ENCODE measurements at places on chromosomes 16 and 17.

DNA sequence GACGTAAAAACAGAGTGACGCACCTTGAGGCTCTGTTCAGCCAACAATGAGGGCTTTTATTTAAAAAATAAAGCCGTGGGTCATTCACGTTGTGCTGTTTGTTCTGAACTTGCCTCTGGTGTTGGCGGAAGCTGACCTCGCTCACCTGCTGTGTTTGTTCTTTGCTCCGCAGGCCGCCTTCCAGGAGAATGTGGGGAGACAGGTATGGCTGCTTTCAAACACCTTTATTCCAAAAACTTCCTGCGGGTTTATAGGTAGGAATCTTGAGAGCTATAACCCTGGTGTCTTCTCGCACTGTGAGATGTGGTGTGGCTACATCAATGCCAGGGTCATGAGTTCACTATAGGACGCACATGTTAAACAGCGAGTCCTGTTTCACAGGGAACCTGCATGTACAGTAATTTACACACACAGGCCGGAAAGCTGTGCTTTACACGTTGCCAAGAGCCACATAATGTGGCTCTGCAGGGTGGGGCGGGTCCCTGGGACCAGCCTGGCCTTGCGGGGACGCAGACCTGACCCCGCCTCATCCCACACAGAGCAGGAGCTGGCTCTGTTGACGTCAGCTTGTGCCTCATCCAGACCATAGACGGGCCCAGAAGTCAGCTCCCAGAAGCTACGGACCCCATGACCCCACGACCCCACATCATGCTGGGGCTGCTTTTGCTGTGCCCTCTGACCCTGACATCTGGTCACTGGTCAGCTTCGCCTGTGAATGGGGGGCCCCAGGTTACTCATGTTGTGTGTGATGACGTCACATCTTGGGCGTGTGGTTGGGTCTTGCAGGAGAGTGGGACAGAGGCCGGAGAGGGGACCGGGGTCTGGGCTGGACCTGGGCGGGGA lies 49.9 kb upstream of the ZNF750 start:
- DNase-seq: peak; percentile 17

DNA sequence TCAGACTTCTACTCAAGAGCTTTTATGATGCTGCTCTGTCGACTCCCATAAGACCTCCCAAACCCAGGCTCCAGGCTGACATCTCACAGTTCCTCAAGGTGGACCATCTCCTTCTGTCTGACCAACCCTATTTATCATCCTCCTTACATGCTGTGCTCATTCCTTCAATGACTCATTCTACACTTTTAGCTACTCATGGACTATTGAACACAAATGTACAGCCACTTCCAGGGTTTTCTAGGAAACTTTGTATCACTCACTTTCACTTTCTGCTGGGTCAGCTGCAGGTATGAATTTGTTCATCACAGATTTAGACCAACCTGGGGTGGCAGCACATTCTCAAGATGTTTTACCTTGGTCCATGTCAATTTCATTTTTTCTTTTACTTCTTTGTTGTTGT lies 162.4 kb upstream of the FAM20A start:
- peak; percentile 71 for DNase-seq

- peak; percentile 62 for DNase-seq
Observed at GRCh38 chr17:74512036-74512435, 19.2 kb downstream of the CD300LB start.

DNA sequence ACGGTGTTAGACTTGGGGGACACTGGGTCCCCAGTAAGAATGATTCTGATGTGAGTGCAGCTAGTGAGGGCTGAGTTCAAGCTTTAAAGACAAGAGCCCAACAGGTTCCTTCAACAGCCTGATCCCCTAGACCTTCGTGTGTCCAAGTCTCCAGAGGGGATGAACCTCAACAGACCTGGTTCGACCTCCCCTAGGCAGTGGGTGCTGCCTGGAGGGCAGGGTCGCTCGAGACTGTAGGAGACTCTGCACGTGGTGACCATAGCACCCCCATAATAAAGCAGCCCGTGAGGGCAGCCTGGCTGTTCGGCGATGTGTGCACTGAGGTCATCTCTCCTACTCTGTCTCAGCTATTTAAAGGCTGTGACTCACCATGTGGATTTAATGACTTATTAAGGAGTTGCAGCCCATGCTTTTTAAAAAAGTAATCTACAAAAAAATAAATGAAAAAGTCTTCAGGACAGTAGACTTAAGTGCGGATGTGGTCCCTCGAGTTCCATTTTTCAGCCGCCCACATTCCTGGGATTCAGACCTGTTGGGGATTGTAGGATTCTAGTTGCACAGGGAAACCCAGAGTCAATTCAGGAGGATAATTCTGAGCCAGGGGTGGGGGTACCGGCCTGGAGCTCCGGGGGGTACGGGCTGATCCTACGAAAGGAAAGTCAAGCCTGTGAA lies 23.4 kb upstream of the METRNL start:
- DNase-seq: peak; percentile 85

- no peak for DNase-seq
Observed at GRCh38 chr17:82875407-82875856, 35.6 kb upstream of the ZNF750 start.

DNA sequence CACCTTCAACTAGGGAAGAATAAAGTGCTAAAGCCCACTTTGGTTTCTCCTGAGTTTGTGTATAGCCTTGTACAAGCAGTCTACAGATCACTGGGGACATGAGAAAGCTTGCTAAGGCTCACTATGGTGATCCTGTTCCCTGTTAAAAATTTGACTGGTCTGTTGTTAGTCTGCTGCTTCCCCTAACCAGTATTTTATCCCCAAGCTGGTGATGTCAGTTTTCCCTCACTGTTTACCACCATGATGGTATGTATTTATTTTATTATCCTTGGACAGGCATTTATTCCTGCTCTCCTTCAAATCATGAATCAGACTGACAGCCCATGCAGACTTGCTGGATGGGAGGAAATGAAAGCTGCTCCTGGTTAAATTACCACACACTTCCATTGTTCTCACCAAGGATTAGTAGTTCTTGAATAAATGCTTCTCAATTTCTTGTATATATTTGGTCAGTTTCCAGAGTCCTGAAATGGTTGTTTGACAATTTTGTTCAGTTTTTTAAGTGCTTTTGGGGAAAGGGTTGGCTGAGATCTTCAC lies 99.6 kb downstream of the CA4 start:
- DNase-seq: peak; percentile 25

DNA sequence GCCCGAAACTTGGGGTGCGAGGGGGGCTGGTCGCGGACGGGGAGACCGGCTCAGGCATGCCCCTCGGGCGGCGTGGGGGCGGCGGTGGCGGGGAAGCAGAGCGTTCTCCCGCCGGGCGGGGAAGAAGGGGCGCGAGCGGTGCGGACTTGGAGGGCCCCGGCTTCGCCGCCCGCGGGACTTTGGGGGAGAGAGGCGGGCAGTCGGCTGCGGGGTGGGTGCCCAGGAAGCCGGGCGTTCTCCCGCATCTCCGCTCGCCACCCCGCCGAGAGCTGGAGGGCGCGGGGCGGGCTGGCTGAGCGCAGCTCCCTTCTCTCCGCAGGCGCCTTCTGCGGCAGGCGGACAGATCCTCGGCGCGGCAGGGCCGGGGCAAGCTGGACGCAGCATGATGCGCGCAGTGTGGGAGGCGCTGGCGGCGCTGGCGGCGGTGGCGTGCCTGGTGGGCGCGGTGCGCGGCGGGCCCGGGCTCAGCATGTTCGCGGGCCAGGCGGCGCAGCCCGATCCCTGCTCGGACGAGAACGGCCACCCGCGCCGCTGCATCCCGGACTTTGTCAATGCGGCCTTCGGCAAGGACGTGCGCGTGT lies 772 bp downstream of the NTN1 start:
- DNase-seq: no peak

- DNase-seq: no peak
Observed at GRCh38 chr17:2420176-2420575, 19.3 kb upstream of the MNT start.

- DNase-seq: no peak
Observed at GRCh38 chr16:4691666-4692412, 1.5 kb upstream of the NUDT16L1 start.

DNA sequence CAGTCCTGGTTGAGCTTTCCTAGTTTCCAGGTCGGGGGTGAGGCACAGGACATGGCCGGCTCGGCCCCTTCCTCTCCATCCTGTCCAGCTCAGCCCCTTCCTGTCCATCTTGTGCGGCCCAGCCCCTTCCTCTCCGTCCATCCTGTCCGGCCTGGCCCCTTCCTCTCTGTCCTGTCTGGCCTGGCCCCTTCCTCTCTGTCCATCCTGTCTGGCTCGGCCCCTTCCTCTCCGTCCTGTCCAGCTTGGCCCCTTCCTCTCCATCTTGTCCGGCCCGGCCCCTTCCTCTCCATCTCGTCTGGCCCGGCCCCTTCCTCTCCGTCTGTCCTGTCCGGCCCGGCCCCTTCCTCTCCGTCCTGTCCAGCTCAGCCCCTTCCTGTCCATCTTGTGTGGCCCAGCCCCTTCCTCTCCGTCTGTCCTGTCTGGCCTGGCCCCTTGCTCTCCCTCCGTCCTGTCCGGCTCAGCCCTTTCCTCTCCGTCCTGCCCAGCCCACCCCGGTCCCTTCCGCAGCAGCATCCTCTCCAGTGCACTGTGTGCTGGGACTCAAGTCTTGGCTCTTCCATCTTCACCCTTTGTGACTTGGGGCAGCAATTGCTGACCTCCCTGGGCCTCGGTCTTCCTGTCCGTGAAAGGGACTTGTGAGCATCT lies 5.5 kb upstream of the ZNF750 start:
- DNase-seq: no peak

DNA sequence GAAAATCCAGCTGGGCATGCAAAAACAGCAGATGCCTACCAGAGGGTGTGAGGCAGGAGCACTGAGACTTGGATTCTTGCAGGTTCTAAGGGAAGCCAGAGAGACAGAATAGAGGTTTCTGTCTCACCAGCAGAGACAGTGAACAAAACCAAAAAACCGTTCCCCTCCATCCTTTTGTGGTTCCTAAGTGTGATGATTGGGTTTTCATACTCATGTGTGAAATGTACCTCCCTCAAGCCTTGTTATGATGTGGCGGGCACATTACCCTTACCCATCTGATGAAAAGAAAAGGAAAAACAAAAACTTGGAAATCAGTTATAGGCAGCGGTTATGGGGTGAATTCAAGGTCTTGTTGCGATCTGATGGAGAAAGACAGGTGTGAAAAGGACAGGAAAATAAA lies 172.6 kb upstream of the CDH13 start:
- no peak for DNase-seq

- DNase-seq: peak; percentile 89
Observed at GRCh38 chr17:69501591-69502468, 87.3 kb downstream of the MAP2K6 start.

DNA sequence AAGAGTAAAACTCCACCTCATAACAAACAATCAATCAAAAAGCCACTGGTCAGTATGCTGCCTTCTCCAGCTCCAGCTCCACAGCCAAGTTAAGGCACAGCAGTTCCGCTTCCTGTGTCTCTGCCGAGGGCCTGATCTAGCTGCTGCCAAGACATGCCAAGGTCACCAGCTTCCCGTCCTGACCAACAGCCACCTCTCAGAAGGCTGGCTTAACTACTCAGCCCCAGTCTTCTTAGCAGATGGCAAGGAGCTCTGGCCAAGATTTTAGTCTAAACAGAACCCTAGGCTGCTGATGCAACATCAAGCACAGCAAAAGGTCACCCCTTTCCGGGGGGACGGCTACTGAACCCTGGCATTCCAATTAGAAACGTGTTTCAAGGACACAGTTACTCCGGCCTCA lies 17.7 kb upstream of the MNT start:
- DNase-seq: no peak
